GM13976 (cell line): ENCODE measurements at places on chromosomes 1 and 21.
A peak's percentile ranks its signal among the peaks of the same experiment; 100 is the strongest.

DNA sequence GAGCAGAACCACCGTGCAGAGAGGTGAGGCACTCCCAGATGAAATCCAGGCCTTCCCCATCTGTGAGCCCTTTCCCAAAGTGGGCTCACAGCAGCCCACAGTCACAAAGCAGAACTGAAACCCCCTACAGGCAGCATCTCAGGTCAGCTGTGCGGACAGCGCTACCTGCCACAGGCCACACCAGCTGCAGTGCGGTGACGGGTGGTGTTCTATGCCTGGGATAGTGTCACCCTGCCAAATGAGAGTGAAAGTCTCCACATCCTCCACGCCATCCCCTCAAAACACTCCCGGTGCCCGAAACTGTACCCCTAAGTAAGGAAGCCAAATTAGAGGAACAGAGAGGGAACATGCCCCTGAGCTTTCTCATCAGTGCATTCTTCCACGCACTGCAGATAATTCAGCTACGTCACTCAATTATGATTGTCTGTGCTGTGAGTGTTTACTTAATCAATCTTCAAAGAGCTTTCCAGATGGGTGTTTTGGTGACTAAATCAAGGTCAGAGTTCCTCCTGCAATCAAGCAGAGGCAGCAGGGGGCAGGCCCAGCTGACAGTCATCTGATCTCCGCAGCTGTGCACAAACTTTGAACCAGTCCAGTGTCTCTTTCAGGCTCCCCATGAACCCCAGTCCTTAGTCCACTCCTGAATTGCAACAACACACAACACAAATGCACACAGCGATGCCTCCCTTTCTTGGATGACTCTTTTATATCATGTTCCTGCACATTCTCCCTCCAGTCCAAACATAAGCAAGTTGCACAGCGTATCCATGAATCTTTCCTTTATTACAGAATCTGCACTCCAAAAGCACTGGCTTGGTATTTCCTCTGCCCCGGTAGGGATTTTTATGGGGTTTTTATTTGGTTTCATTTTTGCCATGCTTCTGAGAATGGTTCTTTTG lies 150.0 kb downstream of the TOMM20 start:
- peak; percentile 61 for DNase-seq

- DNase-seq: no peak
These were observed 112.8 kb downstream of the MRPS6 start for GRCh38 chr21:34186109-34186719.

- DNase-seq: peak; percentile 51
These were observed 15.3 kb downstream of the CD2 start for GRCh38 chr1:116769561-116769977.

DNA sequence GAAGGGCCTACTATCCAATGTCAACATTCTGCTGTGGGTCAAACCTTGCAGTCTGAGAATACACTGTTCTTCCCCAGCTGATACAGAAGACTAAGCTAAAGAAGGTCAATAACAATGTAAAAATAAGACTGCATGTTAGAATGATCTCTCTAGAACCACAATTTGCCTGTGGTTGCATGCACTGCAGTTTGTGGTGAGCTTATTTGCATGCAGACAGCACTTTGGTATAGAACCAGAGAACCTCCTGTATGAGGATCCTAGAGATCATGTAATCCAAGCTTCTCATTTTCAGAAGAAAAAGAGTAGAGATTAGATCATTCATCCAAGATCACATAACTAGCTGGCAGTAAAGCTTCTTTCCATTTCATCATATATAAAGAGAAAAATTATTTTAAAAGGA lies 15.8 kb downstream of the SYNJ1 start:
- DNase-seq: peak; percentile 63

DNA sequence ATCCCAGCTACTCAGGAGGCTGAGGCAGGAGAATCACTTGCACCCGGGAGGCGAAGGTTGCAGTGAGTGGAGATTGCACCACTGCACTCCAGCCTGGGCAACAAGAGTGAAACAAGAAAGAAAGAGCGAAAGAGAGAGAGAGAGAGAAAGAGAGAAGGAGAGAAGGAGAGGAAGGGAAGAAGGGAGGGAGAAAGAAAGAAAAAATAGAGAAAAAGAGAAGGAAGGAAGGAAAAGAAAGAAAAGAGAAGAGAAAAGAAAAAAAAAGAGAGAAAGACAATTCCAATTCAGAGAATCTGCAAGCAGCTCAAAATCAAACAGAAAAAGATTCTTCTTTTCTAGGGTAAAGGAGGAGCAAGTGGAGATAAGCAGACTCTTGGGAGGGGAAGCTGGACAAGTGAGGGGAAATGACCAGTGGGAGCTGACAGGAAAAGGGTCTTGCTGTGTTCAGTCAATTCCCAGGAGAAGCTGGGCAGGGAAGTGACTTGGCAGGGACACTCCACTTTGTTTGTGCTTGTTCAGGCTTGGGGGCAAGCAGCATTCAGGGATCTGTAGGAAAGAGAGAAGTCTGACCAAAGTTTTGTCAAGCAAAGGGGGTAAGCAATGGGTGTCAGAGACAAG lies 3.6 kb upstream of the CAPN2 start:
- no peak for DNase-seq

- no peak for DNase-seq
These were observed 44.8 kb upstream of the SGIP1 start for GRCh38 chr1:66489151-66489550.

DNA sequence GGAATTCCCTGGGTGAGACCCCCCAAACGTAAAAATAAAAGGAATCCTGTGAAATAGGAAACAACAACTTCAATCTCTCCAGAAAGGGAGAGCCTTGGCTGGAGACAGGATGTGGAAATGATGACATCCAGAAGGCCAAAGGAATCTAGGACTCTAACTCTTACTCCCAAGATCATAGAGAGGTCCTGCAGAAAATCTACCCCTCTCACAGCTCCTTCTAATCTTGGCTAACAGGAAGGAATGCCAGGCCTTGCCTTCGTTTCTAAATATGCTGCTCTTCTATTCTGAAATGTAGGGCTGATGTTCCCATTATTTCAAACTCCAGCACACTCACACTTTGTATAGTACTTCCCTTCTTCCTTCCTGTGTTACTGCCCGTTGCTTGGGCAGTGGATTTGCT lies 40.7 kb downstream of the ARHGEF11 start:
- DNase-seq: no peak

DNA sequence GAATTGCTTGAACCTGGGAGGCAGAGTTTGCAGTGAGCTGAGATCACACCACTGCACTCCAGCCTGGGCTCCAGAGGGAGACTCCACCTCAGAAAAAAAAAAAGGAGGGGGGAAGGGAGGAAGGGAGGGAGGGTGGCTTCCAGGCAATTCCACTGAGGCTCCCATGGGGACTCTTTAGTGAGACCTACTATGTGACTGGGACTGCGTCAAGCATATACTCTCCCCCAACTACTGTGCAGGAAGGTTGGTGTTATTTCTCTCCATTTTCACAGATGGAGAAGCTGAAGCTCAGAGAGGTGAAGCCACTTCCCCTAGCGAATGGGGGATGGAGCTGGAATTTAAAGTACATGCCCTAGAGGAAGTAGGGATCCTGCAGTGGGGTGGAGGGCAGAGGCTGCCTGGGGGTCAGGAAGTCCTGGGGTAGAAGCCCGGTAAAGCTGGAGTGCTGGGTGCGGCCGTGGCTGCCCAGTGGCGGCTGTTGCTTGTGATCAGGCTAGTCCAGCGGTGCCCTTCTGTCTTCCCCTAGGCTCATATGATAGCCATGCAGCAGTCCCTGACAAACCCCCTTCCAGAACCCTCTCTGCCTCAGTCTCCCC lies 40.3 kb downstream of the RAP1GAP start:
- DNase-seq: no peak

DNA sequence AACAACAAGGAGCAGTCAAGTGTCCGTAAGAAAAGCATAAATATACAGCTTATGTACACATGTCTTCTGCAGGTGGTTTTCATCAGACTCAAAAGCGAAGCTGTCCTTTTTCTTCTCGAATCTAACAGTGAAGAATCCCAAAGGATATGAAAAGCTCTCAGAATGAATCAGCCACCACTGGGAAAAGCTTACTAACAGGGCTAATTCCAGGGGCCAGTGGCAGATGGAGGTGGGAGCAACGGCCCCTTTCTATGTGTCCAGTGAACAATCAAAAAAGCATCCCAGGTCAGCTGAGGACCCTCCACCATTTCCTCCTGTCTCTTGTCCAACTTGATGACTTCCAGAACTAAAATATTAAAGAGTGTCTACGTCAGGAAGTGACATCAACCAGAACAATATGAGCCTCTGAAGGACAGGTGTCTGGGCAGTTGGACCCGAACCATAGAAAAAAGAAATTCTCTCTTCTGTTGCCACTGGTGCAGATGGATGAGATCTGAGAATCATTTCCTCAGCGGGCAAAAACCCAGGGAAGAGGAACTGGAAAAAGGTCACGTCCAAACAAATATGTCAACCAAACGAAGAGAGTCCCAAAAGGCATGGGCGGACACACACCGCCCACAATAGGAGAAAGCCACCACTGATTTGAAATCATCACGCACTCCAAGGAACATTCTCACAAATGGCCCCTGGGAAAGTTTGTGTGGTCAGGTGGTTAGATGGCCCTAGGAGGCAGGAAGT lies 70.4 kb upstream of the TIAM1 start:
- DNase-seq: no peak

GRCh38 chr1:228478912-228479711 lies 8.1 kb upstream of the RNF187 start:
- peak; percentile 50 for DNase-seq

GRCh38 chr1:221435504-221435904 lies 306.4 kb downstream of the DUSP10 start:
- peak; percentile 57 for DNase-seq

DNA sequence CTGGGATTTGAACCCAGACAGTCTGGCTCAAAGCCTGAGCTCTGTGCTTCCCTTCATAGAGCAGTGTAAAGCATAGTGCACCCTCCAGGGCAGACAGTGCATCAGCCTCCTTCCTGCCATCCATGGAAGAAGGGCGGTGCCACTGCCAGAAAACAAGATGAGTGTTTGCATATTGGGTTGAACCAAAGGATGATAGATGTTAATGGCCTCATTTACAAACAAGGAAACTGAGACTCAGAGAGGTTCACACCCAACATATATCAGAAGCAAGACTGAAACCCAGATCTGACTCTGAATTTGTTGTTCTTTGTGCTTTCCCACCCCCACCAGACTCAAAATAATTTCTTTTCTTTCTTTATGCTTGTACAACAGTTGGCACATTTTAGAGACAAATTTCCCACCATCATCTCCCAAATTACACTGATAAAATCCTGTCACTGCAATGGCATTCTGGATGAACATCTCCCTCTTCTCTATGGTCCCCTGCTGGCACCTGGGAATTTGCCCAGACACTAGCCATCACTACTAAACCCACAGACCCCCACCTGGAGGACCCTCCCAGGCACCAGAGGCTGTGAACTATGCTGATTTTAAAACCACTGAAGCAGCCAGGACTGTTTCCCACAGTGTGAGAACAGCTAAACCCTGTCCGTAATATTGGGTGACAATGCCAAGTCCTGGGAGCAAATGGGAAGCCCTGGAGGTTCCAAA lies 45.4 kb upstream of the MPZL1 start:
- DNase-seq: no peak

DNA sequence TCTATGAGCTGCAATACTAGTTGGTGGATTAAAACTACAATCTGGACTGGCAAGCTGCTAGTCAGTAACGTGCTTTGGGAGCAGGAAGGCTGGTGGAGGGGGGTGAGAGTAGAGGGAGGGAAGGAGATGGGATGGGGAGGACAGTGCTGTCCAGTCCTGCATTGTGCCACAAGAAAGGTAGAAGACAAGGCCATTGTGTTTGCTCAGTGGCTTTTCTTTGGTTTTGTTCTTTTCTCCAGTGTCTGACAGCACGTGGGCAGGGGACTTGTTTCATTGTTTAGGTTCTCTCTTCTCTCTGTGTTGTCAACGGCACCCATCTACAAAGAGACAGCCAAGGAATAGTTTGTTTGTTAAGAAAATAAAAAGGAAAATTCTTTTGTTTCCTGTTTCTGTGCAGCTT lies 362.8 kb upstream of the PLXNA2 start:
- DNase-seq: no peak

- DNase-seq: no peak
These were observed 145.9 kb upstream of the DUSP10 start for GRCh38 chr1:221887758-221888157.

GRCh38 chr1:85198864-85199263 lies 2.0 kb downstream of the SYDE2 start:
- DNase-seq: no peak

GRCh38 chr1:85444381-85444780 lies 20.6 kb downstream of the DDAH1 start:
- DNase-seq: no peak

- no peak for DNase-seq
These were observed 45.1 kb upstream of the GUCA2A start for GRCh38 chr1:42209526-42210251.

DNA sequence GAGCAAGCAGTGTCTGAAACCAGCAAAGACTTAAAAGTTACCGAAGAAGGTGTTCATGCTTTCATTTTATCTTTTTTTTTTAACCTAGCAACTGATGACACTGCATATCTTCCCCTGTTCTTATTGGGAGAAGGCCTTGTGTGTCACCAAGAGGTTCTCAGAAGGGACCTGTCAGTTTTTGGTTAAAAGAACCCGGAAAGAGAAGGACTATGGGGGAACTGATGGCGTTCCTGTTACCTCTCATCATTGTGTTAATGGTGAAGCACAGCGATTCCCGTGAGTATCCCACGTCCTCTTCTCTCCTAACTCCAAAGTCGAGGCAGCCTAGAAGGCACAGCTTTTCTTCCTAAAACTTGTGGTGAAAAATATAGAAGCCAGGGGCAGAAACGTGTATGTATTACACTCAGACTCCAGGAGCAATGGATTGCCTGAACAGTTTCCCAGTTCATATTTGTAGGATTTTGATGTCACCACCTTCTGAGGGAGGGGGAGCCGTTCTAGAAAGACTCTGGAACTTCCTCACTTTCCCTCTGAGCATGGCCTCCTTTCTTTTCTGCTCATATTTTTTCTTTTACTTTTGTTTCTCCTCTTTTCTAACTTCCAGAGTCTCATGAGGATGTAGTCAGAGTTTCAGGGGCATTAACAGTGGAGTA lies at the start of gene MR1:
TSS of gene MR1 (plus strand) at position 185 of the 653 bp plus-strand sequence. CDS start at position 210, 25 bp downstream.
- peak; percentile 80 for DNase-seq

GRCh38 chr1:237702161-237702560 lies 188.6 kb downstream of the ZP4 start:
- no peak for DNase-seq

GRCh38 chr21:27213303-27213702 lies 246.4 kb upstream of the ADAMTS5 start:
- DNase-seq: no peak

- DNase-seq: no peak
These were observed 52.8 kb upstream of the ACTRT2 start for GRCh38 chr1:2968471-2968881.

- no peak for DNase-seq
These were observed 1048.7 kb downstream of the ADGRL2 start for GRCh38 chr1:82849460-82849859.

GRCh38 chr1:207059881-207060280 lies 6.8 kb downstream of the PFKFB2 start:
- DNase-seq: no peak
